ENCODE measurements at places on chromosomes 4 and X.
A peak's percentile ranks its signal among the peaks of the same experiment; 100 is the strongest.

- DNase-seq: no peak
Measured at GRCh38 chr4:69748173-69748572, 12.2 kb downstream of the SULT1B1 start.

DNA sequence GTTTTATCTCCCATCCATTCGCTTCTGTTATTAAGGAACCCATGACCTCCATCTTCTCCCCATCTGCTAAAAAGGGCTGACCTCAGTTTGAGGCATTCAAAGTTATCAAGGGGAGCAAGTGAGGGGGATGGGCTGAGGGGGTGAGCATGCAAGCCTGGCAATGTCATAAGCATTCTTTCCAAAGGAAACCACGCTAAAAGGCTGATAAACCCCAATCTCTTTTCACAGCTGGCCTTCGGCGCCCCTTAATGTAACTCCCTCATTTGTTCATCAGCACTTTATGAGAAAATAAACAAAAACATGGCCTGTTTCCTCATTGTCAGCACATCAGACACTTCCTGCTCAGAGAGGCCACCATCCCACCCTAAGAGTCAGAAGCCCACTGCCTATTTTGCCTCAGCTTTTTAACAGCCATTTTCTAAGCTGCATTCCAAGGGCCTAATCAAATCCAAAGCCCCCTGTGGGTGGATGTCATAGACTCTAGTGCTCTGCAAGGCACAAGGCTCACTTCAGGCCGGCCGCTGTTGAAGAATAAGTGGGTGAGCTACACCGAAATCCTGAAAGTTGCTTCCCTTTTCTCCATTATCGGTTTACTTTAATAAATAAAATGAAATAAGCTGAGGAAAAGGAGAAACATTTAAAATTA is 92.0 kb upstream of the SRD5A3 start:
- no peak for DNase-seq

DNA sequence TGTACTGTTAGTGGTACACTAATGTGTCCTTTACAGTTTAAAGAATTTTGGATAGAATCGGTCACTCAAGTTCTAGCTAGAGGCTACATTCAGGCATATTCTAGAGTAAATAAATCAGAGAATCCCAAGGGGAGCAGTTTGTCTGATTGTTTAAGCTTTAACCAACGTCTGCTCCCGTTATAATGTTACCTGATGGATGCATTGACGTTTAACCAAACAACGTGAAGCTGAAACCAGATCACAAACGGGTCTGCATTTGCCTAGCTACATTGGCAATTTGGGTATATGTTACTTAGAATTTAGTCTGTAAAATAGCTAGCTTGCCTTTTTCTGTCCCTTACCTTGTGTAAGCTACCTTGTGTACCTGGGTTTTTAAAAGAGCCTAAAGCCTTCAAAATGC is 1.6 kb downstream of the PI4K2B start:
- no peak for DNase-seq

DNA sequence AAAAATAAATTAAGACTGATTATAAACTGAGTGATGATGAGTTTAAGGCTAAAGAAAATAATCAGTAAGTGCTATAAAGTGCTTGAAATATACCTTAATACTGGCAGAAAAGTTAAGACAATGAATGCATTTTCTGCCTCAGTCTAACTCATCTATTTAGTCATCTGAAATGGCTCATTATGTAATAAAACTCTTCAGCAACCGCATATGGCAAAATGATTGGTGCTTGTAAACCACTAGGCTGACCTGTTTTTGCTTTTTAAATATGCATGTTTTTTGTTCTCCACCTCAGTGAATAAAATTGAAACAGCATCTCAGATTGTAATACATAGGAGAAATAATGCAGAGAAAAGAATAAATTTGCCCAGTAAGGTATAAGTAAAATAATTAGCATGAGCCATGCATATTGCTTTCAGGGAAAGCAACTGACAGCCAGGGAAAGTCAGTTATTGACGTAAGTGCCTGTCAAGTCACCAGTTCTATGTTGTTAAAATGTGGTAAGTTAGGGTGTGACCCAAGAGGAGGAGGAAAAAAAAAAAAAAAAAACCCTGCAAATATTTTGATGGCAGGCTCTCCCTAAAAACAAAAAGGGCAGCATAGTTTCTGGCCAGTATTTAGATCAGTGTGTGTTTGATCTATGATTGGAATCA is 167.5 kb downstream of the PALLD start:
- DNase-seq: no peak

- DNase-seq: no peak
Measured at GRCh38 chr4:189823591-189823990, 117.1 kb upstream of the FRG1 start.

GRCh38 chr4:176882206-176882605 is 89.5 kb upstream of the VEGFC start:
- DNase-seq: no peak

GRCh38 chr4:107129076-107129475 is 93.0 kb upstream of the DKK2 start:
- no peak for DNase-seq

DNA sequence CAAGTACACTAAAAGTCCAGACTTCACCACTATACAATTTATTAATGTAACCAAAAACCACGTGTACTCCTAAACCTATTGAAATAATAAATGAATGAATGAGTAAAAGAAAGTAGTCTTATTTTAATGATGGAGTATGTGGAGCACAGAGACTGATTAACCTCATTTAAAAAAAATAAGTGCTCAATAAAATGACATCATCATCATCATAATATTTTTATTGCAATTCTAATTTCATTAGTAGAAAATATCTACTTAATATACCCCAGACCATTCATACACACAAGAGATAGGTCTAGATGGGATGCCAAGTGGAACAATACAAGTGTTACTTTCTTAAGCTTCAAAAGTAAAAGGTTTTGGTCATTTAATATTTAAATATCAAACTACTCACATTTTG is 133.1 kb downstream of the ASB9 start:
- no peak for DNase-seq

- no peak for DNase-seq
Measured at GRCh38 chr4:1868293-1868692, 2.9 kb upstream of the NSD2 start.

- DNase-seq: no peak
Measured at GRCh38 chrX:106608016-106608415, 3.8 kb upstream of the RADX start.

- DNase-seq: no peak
Measured at GRCh38 chrX:84108584-84108983, 79.4 kb downstream of the RPS6KA6 start.

- DNase-seq: no peak
Measured at GRCh38 chr4:6470502-6471306, 1.7 kb downstream of the PPP2R2C start.

DNA sequence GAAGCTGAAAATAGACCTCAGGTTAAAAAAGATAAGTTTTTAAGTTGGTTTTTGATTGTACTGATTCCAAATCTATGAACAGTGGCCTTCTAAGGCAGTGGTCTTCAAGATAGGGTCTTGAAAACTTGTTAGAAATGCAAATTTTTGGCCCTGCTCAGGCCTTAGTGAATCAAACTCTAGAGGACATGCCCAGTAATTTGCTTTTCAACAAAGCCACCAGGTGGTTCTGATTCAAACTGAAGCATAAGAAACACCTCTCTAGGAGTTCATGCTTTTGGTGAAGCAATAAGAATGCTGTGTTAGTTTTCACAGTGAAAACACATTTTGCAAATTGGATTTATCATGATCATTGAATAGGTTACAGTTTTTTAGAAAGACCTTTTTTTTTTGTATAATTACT is 1849.4 kb upstream of the AGA start:
- no peak for DNase-seq

- no peak for DNase-seq
Measured at GRCh38 chrX:110536816-110537215, 178.2 kb downstream of the RTL9 start.

- no peak for DNase-seq
Measured at GRCh38 chr4:31020363-31020762, 300.2 kb downstream of the PCDH7 start.

DNA sequence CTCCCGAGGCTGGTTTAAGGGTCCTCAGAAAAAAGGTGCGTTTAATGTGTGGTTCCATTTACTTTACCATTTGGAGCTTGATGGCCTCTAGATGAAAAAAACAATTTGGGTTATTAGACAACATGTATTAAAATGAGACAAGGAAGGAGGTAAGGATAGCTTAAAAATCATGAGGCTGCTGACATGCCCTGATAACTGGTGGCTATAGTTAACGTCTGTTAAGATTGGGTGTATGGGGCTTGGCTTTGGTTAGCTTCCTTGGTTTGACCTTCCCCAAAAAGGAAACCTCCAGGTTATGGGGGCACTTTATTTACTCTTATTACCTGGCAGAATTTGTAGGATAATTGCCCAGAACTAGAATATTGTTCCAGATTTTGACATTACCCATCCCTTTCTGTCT is 51.5 kb downstream of the HMGB2 start:
- no peak for DNase-seq

- no peak for DNase-seq
Measured at GRCh38 chrX:1138476-1139184, 73.8 kb downstream of the CRLF2 start.

DNA sequence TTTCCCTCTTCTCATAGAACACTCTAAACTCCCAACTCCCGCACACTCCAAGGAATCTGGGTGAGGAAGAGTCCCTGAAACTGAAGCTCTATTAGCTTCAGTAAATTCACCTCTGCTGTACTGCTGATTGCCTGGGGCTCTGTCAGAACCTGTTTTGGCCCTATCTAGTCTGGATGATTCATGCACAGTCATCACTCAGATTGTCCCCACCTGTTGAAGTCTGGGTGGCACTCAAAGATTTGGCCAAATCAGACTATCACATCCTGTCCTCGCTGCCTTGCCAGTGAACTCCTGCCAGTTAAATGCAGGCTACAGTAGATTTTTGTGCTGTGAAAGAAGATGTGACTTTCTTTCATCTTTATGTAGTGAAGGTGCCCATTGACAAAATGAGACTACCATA is 63.5 kb upstream of the EMCN start:
- DNase-seq: no peak

- DNase-seq: no peak
Measured at GRCh38 chrX:13659063-13659462, 6.1 kb downstream of the TCEANC start.

- DNase-seq: no peak
Measured at GRCh38 chr4:181550381-181550780, 692.8 kb upstream of the TENM3 start.

- peak; percentile 21 for DNase-seq
Measured at GRCh38 chr4:2251795-2252529, 9.9 kb downstream of the MXD4 start.

DNA sequence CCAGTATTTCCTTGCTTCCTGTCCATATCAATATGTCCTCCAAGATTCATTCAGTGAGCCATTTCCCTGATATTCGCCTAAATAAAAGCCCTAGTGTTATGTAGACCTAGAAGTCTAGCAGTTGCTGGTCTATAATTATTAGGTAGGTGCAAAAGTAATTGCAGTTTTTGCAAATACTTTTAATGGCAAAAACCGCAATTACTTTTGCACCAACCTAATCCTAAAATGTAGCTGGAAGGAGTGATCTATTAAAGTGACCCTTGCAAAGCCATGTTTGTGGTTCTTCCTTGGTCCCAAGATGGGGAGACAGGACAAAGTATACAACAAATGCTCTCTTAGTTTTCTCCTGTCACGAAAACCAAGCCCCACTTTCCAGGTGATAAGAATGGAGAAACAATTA is 193.0 kb downstream of the IDS start:
- no peak for DNase-seq

GRCh38 chr4:67751260-67751659 is 2.9 kb downstream of the GNRHR start:
- no peak for DNase-seq

DNA sequence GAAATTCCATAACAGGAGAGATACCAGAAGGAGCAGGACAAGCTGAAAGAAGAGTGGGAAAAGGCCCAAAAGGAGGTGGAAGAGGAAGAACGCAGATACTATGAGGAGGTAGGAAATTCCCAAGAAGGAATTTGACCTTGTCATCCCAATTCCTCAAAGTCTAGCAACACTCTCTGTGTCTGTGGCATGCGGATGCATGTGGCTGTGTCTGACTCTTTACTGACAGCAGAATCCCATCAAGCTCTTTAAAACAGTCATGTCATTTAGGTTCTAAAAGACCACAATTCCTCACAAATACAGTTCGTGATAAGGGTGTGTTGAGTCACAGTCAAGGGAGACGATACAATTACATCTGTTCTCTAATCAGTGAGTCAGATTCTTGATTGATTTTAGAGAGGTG is 68.5 kb downstream of the PHOX2B start:
- no peak for DNase-seq

- no peak for DNase-seq
Measured at GRCh38 chr4:173025131-173025530, 143.5 kb upstream of the GALNT7 start.

DNA sequence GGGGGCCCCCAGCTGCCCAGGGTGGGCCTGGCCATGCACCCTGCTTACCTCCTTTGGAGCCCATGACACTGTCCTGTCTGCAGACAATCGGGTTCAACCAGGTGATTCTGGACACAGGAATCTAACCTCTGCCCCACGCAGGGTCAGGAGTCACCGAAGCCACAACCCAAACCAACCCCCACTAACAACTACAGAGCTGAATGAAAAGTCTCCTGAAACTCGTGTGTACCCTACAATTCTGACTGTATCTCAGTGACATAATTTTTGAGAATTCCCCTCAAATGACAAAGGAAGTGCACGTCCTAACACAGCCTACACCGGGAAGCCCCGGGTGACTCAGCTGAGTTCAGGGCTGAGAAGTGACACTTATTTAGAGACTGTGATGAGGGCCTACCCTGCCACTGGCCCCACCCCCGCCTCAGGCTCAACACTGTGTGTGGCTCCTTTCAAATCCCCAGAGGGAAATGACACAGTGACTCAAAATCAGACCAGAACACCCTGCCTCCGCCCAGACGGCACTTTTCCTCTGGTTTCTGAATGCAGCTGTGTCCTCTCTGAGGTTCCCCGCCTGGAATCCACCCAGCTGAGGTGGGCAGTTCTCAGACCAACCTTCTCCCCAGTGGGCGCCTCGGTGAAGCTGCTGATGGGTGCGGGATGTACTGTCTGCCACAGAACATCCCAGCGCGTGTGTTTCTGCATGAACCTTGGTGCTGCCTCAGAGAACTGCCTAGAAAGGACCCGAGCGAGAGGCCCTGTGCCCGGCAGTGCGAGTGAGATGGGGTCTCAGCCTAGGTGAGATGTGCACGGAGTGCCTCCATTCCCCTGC is 9.9 kb downstream of the TNIP2 start:
- peak; percentile 86 for DNase-seq

DNA sequence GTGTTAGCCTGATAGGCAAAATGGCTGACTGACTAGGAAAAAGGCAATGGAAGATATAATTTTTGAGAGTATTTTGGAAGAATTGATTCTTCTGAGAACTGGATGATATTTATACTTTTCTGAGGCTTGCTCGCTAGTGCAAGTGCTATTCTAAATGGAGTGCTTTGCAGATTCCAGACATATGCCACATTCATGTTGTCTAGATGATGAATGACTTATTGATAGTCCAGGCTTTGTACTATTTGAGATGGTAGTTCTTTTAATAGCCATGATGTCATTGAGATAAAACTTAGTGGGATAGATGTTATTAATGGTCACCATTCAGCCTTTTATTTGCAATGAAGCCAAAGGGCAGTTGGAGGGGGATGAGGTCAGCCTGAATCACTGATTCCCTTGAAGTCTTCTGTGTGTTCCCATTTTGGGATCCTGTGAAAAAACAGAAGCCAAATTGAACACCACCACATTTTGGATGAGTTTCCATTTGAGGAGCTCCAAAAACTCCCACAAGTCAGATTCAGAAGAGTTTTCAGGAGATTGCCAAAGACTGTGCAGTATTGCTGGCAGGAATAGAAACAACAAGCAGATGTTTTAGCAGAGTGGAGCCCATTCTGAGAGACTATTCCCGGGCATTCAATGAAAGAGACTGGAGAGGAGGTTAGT is 184.1 kb downstream of the IL1RAPL2 start:
- DNase-seq: no peak
